ENCODE measurements at places on chromosomes 7 and 10.

GRCh38 chr10:103911021-103911459, 6.9 kb downstream of the STN1 start:
- DNase-seq, result no peak

DNA sequence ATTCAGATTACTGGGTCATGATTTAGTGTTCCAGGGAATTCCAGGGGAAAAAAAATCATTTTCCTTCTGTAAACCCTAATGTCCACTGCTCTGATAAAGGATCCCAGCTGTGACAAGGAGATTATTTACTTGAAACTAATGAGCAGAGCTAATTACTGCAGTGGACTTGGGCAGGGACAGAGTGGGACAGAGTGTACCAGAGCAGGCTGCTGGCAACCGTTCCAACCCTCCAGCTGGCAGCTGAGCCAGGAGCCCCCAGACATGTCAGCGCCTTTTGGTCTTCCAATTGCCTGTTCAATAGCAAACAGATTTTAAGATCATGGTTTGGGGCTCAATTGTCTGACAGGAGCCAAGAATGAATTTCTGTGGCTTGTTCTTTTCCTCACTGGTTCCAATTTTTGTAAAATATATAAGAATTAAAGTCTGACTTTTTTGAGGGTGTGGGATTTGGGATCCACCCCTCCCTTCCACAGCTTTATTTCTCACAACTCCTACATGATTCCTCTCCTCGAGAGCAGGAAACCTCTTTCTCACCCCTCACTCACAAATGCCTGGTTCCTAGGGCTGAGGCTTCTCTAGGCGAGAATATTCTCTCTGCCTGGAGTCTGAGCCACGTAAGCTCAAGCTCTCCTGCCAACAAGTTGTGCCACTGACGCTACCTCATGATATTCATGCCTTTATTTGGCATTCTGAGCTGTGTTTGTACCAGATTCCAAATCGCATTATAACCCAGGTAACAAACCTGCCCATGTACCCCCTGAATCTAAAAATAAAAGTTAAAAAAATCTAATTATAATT, 20.6 kb upstream of the FAM180A start:
- no peak for DNase-seq

GRCh38 chr10:132407243-132407746, 10.3 kb downstream of the PWWP2B start:
- DNase-seq, result no peak

DNA sequence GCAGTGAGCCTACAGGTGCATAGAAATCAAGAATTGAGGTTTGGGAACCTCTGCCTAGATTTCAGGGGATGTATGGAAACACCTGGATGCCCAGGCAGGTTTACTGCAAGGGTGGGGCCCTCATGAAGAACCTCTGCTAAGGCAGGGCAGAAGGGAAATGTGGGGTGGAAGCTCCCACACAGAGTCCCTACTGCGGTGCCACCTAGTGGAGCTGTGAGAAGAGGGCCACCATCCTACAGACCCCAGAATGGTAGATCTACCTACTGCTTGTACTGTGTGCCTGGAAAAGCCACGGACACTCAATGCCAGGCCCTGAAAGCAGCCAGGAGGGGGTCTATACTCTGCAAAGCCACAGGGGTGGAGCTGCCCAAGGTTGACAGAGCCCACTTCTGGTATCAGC, 533.5 kb downstream of the GPAM start:
- DNase-seq, result no peak

- DNase-seq, result peak; percentile 5
Observed at GRCh38 chr7:21507627-21508343, 35.1 kb upstream of the DNAH11 start.

All from fibroblast of skin of left biceps (primary cell).